ENCODE measurements at places on chromosomes 5 and 9.
A peak's percentile ranks its signal among the peaks of the same experiment; 100 is the strongest.

GRCh38 chr9:128607642-128608350 is 48.9 kb downstream of the DYNC2I2 start:
- no peak for DNase-seq

- DNase-seq, result no peak
Observed at GRCh38 chr9:32427111-32427873, 42.8 kb downstream of the ACO1 start.

DNA sequence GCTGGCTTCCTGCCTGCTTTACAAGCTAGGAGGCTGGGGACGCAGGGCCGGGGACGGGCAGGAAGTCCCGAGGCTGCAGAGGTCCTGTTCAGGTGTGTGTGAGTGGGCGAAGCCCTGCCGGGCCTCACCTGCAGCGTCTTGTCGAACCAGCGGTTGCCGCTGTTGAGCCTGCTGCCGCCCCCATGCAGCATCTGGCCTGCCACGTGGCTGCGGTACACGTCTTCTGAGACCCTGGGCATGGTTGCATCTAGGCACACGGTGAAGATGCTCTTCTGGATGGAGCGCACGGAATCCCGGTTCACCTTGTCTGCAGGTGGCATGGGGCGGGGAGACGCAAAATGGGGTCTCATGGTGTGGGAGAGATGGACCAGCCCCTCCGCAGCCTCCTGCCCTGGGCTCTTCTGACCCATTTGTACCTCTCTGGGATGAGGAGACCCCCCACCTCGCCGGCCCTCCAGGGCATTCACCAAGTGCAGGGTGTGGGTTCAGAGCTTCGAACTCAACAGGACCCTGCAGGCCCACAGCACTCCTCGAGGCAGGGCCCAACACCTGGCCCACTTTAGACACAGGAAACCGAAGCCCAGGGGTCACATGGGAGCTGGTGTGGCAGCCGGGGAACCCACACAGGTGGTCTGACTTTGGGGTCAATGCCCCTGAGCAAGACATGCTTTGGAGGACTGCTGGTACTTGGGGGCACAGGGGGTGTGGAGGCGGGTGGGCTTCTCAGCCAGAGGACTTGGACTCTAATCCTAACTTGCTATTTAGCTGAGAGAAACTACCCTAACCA is 10.0 kb downstream of the CRAT start:
- no peak for DNase-seq

DNA sequence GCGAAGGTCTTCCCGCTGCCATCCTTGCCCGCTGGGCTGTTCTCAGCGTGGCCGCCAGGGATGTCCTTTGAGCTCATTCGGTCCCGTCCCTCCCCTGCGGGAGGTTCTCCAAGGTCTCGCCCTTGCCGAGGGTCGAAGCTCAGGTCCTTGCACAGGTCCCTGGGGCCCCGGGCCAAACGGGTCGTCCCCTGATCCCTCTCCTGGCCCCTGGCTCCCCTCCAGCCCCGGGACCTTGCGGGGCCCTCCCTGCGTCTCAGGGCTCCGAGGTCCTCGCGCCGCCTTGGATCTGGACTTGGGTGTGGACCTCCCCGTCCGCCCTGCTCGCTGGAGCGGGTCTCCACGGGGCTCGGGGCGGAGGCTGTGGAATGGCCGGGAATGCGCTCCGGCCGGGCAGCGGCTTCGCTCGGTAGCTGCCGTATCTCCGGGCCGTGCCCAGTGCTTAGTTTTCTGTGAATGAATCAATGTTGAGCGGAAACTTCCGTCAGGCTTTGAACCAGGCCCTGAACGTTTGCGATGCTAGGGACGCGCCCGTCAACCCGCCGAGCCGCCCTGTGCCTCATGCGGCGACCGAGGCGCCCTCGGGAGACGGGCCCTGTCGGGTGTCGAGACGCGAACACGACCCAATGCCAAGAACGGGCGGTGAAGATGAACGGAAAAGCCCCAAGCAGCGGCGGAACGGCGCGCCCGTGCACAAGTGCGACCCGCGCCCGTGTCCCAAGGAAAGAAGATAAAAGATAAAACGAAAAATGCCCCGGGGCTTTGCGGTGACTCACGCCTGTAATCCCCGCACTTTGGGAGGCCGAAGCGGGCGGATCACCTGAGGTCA is 780 bp downstream of the RNU6ATAC start:
- DNase-seq, result peak; percentile 67

DNA sequence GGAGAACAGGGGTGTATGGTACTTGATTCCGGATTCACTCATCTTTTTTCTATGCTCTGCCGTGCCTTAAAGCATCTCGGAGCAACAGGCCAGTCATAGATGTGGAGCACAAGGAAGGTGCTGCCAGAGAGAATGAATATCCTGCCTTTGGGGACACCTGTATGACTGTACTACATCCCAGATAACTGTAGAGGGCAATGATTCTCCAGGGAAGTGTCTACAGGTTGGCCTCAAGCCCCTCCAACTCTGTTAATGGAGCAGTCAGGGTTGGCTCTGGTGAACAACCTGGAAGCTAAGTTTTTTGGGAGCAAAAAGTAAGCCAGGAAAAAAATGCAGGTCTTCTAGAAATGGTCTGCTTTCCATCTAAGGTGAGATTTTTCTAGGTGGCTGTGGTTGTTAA is 71.0 kb downstream of the NREP start:
- DNase-seq, result no peak

GRCh38 chr5:172852490-172853354 is 18.7 kb downstream of the ERGIC1 start:
- DNase-seq, result no peak

GRCh38 chr5:122736086-122736845 is 38.6 kb upstream of the SNX2 start:
- no peak for DNase-seq

DNA sequence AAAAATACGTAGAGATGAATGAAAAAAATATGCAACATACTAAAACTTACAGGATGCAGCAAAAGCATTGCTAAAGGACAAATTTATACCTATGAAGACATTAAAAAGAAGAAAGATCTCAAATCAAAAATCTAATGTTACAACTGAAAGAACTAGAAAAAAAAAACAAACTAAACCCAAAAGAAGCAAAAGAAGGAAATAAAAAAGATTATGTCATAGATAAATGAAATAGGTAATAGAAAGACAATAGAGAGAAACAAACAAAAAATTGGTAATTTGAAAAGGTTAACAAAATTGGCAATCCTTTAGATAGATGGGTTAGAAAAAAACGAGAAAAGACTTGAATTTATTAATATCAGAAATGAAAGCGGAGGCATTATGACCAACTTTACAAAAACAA is 1000.2 kb downstream of the TLE4 start:
- no peak for DNase-seq

GRCh38 chr9:93321220-93321610 is 130.3 kb upstream of the FAM120A start:
- no peak for DNase-seq

GRCh38 chr9:78821126-78821822 is 524.3 kb downstream of the PSAT1 start:
- DNase-seq, result no peak

GRCh38 chr9:25353783-25354182 is 324.5 kb downstream of the TUSC1 start:
- DNase-seq, result no peak

- DNase-seq, result no peak
Observed at GRCh38 chr5:139863855-139864558, 68.4 kb downstream of the PSD2 start.

- DNase-seq, result peak; percentile 62
Observed at GRCh38 chr9:21395778-21396717, 10.8 kb upstream of the IFNA2 start.
